ENCODE measurements at places on chromosomes 3 and 15. TPM values are rescaled to one million over a fixed set of nuclear protein-coding genes. Genes with fewer than 3 reads are reported as not detected.

DNA sequence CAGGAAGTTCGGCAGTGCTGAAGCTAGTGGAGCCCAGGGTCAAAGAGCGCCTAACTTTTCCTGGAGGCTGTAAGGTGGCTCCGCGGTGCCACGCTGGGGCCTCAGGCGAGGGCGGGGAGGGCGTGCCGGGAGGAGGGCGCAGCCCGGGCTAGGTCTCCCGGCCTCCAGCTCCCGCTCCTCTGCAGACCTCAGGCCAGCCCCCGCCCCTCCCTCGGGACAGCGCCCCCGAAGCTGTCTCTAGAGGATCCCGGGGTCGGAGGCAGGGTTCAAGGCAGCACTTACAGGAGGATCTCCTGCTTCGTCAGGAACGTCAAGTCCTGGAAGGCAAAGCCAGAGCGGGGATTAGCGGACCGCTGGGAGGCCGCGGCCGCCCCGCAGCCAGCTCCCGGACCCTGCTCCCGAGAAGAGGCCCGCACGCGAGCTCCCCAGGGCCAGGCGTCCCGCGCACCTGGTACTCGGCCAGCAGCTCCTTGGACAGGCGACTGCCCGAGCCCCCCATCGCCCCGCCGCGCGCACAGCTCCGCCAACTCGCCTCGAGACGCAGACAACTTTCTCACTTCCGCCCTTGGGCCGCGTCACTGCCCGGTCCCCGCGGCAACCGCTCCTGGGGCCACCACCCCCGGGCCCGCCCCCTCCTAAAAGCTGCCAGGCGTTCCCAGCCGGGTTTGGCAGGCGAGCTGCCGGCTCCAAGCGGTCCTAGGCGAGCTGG is at the start of gene CIB1:
TSS of gene CIB1 (minus strand) at position 555 of the 709 bp plus-strand sequence. CDS start at position 499, 56 bp downstream.
- DNase-seq = peak; percentile 98

DNA sequence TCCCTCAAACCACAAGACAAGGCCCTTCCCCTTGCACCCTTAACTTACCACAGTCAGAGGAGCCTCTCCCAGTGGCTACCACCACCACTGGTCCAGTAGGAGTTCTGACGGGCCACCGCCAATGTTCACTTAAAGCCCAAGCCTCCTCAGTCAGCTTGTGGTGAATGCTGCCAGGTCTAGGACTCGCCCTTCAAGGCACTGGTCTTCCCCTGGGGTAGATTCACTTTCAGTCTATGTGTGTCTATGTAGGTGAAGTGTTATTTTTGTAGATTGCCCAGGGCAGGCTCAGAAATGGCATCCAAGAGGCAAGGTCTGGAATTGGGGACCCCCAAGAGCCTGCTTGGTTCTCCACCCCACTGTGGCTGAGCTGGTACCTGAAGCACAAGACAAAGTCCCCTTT is 15.4 kb upstream of the CASR start:
- DNase-seq = no peak

DNA sequence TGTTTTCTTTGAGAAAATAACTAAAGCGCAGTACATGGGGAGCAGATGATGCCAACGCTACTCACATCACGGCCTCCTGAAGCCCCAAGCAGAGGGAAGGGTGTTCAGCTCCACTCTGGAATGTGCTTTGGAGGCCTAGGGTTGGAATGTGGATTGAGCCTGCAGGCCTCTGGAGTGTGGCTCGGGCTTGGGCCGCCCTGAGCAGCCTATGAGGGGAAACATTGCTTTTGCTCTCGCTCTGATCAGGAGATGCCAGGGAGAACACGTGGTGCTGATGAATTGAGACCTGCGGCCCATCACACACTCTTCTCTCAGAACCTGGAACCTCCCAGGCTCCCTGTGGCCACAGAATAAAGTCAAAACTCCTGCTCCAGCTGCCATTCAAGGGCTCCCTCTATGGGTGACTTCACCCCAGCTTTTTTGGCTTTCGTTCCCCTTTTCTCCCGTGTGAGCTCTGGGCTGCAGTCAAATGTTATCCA is 23.3 kb downstream of the CCDC13 start:
- DNase-seq = no peak

GRCh38 chr3:187112934-187113793 is 26.1 kb downstream of the RPL39L start:
- no peak for DNase-seq

- no peak for DNase-seq
Measured at GRCh38 chr15:40100123-40100946, 8.3 kb downstream of the BMF start.

Gene RPUSD3
- total RNA-seq = 37.5 TPM

Gene LRRC31
- total RNA-seq = 2.9 TPM

Gene KLHL40
- total RNA-seq = not detected

- DNase-seq = no peak
Measured at GRCh38 chr3:16482194-16482769, 31.2 kb downstream of the RFTN1 start.

Data from mucosa of gallbladder (tissue), 1 donor.